Smooth muscle cell of the coronary artery (primary cell): ENCODE measurements at places on chromosomes 11 and 22. TPM values are rescaled to one million over a fixed set of nuclear protein-coding genes. Genes with fewer than 3 reads are reported as not detected.

Gene PRG2
- 0.08 and 0.23 TPM in 2 replicates for total RNA-seq

Gene MS4A7
- total RNA-seq: not detected in 2 replicates

Gene TP53I11
- total RNA-seq: 0.98 and 17.3 TPM in 2 replicates

Gene KCNJ11
- total RNA-seq: not detected in 2 replicates

Gene NRIP3
- 3.7 and 8.7 TPM in 2 replicates for total RNA-seq

Gene SLC25A18
- total RNA-seq: 0.15 TPM in 1 of 2 replicates, not detected in the other

Gene INSC
- 0.08 and 0.23 TPM in 2 replicates for total RNA-seq

Gene TMPRSS13
- total RNA-seq: not detected in 2 replicates

Gene TRIM5
- total RNA-seq: 16.1 and 48.1 TPM in 2 replicates

Gene C1QTNF5
- 10.6 and 11.6 TPM in 2 replicates for total RNA-seq

Gene BATF2
- total RNA-seq: 0.15 TPM in 1 of 2 replicates, not detected in the other
